ENCODE measurements at places on chromosomes 13 and 19.
A peak's percentile ranks its signal among the peaks of the same experiment; 100 is the strongest.

DNA sequence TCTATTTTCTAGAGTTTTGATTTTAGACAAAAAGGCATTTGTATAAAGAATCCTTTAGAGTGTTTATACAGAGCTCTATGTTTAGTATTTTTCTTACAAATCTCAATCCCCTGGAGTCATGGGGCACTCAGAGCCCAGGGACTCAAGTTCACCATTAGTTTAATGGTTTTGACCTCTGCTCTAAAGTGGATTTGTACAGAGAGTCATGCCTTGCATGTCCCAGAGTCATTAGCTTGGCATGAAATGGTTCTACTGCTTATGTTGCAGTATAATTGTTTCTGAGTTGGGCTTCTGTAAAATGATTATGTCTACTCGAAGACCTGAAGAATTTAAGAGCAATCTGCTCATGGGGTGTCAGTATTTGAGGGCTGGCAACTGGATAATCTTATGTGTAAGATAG, 406.2 kb downstream of the DLEU7 start:
- DNase-seq = no peak

- no peak for DNase-seq
Observed at GRCh38 chr13:67258482-67258881, 28.3 kb upstream of the PCDH9 start.

- DNase-seq = no peak
Observed at GRCh38 chr13:78054157-78054556, 135.5 kb upstream of the EDNRB start.

DNA sequence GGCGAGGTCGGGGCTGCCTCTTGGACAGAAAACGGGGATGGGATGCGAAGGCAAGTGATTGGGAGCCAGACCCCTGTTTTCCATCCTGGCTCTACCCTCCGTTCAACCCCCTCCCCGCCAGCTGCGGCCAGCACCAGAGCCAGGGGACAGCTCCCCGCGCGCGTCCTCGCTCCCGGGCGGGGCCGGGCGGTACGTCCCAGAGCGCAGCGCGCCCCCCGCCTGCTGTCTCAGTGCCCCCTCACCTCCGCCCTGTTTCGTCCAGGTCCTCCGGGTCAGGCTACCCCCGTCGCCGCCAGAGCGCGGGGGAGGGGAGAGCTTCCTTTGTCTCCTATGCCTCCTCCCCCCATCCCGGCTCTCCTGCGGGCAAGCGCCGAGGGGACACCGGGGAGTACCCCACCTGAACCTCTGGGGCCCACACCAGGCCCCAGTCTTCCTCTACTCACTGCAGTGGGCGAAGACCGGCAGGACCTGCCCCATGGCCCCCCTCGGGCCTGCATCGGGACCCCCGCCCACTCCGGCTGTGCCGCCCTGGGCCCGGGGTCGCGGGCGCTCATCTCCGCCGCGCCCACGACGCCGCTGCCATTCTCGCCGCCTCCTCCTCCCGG, 396 bp downstream of the RTN2 start:
- peak; percentile 92 for DNase-seq

GRCh38 chr13:106835477-106835876, 267.5 kb upstream of the ARGLU1 start:
- DNase-seq = no peak

- DNase-seq = no peak
Observed at GRCh38 chr13:22111152-22111783, 440.4 kb downstream of the FGF9 start.

- no peak for DNase-seq
Observed at GRCh38 chr13:110506396-110506795, 55.1 kb downstream of the RAB20 start.

DNA sequence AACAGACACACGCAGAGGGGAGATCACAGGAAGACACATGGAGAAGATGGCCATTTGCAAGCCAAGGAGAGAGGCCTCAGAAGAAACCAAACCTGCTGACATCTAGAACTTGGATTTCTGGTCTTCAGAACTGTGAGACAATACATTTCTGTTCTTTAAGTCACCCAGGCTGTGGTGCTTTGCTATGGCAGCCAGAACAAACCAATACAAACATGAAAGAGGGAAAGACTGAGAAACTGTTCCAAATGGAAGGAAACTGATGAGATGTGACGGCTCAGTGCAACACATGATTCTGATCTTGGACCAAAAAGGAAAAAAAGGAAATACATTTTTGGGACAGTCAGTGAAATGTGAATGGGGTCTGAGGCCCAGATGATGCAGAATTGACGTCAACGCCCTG, 30.2 kb upstream of the SACS start:
- DNase-seq = no peak

DNA sequence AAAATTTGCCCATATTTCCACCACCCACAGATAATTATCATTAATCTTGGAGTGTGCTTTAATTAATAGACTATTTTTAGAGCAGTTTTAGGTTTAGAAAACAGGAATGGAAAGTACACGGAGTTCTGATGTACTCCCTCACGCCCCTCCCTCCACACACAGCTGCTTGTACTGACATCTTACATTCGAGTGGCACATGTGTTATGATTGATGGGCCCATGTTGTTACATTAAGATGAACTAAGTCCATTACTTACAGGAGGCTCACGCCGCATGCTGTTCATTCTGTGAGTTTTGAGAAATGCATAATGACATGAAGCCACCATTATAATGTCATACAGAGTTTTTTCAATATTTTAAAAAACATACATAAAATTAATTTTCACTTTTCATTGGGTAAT, 1.2 kb upstream of the SPATA13 start:
- no peak for DNase-seq

DNA sequence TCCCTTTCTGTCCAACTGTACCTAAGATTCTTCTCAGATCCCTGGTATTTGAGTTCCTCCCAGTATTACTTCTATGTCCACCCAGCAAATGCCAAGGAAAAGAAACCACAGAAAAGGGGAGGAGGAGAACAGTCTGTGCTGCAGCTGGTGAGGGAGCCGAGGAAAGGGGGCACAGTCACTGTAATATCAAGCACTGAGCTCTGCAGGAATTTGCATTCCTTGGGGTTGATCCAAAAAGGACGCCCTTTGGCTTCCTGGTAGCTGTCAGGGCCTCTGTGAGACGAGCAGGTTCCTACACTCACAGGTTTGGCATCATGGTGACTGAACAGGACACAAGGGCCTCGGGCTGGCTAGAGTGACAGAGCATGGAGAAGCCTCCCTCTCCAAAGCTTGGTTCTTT, 273.4 kb downstream of the NHLRC3 start:
- DNase-seq = no peak

DNA sequence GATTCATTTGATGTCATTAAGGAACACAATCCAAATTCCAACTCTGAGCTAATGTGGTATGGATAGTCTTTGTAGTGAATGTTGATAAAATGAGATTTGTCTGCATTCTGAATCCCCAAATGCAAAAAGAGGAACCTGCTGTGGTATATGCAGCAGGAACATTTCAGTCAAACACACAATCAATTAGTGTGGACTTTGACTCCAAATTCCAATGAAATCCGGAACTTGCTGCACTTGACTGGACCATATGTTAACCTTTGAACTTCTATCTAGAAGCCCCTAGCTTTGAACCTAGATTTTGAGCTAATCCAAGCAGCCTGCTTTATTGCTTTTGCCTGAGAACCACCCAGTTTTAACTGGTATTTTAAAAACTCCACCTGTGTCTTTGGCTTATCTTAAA, 341.3 kb downstream of the SPRY2 start:
- no peak for DNase-seq

GRCh38 chr13:101673360-101674105, 221.1 kb downstream of the ITGBL1 start:
- no peak for DNase-seq

DNA sequence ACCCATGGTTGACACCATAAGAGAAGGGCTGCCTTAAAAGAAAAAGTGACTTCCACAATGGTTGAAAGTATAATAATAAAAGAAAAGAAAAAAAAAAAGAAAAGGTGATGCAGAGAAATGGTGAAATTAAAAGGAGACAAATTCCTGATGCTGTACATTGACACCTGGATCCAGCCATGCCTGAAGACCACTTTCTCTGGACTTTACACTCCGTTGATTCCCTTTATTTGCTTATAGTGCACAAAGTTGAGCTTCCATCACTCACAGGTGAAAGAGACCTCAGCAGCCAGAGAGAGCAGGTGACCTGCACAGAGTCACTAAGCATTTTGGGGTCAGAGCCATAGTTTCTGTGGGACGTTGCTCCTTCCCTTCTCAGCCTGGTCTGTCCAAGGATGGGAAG, 12.2 kb upstream of the OR10H5 start:
- no peak for DNase-seq

DNA sequence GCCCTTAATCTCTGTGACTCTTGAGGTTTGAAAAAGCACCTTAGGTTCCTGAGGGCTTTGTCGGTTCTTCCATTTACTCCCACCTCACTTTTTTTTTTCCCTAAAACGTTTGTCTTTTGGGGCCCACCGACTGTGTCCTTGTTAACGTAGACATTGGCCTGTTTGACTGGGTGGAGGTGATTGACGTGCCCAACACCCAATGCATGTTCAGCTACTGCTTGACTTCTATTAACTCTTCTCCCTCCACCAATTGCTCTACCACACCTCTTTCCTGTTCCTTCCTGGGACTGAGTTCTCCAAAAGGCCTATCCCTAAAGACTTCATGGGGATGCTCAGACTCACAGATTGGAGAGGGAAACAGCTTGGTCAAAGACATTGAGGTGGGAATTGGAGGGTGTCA, 17.3 kb downstream of the CKM start:
- DNase-seq = no peak

- no peak for DNase-seq
Observed at GRCh38 chr13:38947054-38947453, 43.6 kb downstream of the STOML3 start.

DNA sequence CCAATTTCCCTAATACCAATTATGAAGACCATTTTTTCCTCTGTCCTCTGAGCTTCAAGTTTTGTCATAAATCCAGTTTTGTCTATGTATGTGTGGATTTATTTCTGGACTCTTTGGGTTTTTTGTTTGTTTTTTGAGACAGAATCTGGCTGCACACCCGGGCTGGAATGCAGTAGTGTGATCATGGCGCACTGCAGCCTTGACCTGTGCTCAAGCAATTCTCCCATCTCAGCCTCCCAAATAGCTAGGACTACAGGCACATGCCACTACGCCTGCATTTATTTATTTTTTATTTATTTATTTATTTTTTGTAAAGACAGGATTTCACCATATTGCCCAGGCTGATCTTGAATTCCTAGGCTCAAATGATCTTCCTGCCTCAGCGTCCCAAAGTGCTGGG, 45.3 kb upstream of the GTF3A start:
- DNase-seq = no peak

All from upper lobe of left lung (tissue), 6 donors.